ENCODE measurements at places on chromosomes 1 and 21.

DNA sequence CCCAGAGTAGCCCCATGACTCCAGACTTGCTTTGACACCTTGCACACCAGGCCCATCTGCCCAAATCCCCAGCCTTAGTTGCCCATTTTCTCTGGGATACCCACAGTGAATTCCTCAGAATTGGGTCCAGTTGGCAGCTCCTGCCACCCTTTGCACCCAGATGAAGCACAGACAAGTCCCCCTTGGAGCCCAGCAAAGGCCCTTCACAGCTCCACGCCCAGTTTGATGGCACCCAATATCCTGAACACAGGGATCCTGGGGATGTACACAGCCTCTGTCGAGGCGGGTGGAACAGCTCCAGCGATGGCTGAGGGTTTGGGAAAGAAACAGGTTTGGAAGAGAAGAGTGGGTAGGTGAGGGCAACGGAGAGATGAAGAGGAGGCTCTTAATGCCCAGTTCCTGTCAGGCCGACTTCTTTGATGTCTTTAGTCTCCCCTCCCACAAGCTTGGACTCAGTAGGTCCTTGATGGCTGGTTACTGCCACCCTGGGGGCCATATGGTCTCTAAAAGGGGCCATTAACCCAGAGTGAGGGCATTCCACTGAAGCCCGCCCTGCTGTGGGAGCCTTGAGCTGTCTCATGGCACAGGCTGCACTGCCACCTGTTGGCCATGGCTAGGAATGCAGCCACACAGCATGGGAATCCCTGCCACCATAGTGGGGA lies 21.7 kb downstream of the TMEM53 start:
- DNase-seq, result no peak

GRCh38 chr1:200971428-200971903 lies 52.0 kb downstream of the KIF21B start:
- no peak for DNase-seq

- peak; percentile 40 for DNase-seq
These were observed 14.2 kb upstream of the TMEM125 start for GRCh38 chr1:43255438-43256210.

GRCh38 chr1:225865514-225865913 lies 16.7 kb downstream of the TMEM63A start:
- DNase-seq, result no peak

- DNase-seq, result no peak
These were observed 31.5 kb downstream of the SESN2 start for GRCh38 chr1:28290851-28291250.

- DNase-seq, result no peak
These were observed 64.6 kb downstream of the SIK1 start for GRCh38 chr21:43362321-43362791.

GRCh38 chr1:22039594-22040285 lies 12.8 kb upstream of the CDC42 start:
- no peak for DNase-seq

DNA sequence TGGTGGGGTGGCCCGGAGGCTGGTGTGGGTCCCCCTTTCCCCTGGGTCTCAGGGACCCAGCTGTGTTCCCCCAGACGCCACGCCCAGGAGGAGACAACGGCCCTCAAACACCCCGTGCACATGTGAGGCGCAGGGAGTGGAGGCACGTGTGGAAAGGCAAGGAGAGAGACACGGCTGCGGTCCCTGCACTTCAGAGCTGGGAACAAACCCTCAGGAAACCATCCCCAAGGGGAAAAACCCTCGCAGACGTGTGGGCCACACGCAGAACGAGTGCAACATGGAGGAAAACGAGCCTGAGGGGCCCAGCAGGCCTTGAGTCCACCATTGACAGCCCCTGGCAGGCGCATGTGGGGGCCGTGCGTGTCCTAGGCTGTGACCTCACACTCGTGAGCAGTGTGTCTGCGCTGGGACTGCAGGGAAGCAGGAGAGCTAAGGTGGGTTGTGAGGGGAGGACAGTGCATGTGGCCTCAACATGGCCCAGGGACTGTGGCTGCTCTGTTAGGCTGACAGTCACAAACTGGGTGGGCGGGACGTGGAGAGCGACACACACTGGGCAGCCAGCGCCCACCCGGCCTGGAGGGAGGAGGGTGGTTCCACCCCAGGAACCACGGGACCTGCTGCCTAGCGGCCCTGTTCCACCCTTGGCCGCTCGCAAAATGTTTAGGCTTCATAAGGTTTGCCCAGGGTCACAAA lies 20.0 kb downstream of the ITGB2 start:
- no peak for DNase-seq

DNA sequence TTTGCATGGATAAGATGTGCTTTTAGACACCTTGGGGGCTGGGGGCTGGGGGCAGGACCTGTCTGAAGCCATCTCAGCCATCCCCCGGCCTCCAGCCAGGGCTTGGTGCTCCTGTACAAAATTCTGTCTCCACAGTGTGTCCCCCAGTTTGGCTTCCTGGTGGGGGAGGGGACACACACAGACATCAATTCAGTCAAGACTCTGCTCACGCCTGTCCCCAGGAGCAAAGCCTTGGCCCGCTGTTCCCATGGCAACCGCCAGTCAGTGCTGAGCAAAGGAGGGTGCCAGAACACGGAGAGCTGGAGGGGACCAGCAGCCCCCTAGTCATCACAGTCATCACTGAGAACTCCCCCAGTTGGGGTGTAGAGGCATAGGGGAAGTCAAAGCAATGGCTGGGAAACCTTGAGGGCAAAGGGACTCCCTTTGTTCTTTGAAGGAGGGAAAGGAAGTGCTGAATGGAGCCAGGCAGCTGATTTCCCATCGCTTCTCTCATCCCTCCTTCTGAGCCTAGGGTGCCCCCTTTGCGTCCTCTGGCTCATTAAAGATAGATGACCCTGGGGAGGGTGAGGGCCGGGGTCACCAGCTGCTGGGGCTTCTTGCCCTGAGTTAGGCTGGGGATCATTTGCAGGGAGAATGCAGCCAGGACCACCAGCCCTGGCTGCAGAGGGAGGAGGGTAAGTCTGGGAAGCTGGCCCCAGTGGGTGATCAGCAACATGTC lies 134.9 kb upstream of the IPO9 start:
- no peak for DNase-seq
